ENCODE measurements at places on chromosomes 1 and 21. TPM values are rescaled to one million over a fixed set of nuclear protein-coding genes. Genes with fewer than 3 reads are reported as not detected.

The CD2 gene
- total RNA-seq = not detected

DNA sequence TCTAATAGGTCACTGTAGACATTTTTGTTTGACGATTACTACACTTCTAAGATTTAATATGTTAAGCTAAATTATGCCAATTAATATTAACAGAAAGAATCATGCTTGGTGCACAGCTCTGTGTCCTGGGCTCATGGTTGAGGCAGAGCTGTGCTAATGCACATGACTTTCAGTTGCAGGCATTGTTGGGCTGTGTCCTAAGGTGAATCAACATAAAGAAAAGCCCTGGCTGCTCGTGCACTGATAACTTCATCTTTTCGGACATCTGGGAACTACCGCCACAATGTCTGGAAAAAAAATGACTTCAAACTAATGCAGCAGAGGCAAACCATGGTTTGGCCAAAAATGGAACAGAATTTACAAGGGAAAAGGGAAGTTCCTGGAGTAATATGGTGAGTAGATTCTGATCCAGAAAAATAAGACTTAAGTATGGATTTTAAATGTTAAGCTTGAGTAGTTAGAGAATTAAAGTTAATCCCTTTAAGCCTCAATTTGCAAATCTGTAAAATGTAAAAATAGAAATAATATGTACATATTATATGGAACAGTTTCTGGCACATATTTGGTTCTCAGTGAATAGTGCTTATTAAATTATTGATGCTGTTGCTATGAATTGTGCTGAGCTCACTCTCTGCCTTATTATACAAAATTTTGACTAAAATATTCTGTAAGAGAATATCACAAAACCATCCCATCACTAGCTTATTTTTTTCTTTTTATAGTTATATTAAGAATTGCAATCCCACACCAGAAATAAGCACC lies 186.1 kb downstream of the BRINP2 start:
- DNase-seq = no peak

GRCh38 chr1:160167056-160167455 lies 15.7 kb downstream of the ATP1A4 start:
- DNase-seq = no peak

DNA sequence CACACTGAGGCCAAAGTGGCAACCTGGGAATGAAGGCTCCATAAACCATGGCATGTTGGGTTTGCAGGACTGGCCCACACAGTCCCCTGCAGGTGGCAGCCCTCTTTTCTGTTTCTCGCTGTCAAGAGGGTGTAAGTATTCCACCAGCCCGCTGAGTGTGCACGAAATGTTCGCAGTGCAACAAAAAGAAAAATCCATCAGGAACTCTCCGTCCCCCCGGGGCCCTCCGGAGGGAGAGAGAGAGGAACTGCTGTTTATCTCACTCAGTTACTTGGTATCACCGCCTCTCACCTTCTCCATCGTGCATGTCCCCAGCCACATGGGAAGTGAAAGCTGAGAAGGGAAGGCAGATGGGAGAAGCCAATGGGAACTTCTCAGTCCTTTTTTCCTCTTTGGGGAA lies 38.3 kb downstream of the NCF2 start:
- DNase-seq = no peak

- DNase-seq = no peak
These were observed 39.3 kb downstream of the MTARC1 start for GRCh38 chr1:220825819-220826551.
